ENCODE measurements at places on chromosomes 2 and 18.

GRCh38 chr18:48418539-48419276 lies 9.5 kb upstream of the ZBTB7C start:
- DNase-seq: no peak

DNA sequence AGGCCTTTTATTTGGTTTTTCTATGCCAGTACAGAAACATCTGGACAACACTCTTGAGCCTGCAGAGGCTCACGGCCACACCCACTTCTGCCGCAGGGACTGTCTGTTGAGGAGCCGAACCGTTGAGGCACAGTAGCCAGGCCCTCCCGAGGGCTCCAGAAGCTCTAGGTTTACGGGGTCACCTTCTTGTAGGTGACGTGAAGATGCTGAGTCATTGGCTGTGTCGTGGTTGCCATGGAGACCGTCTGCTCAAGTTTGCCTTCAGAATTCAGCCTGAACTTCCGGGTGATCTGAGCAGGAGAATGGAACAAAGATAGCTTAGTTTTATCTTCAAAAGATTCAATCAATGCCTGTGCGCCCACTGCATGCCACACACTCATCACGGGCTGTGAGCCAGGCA lies 25.9 kb downstream of the BOK start:
- DNase-seq: peak; percentile 65

- peak; percentile 26 for DNase-seq
These were observed 5.3 kb downstream of the AGAP1 start for GRCh38 chr2:235498946-235499812.

GRCh38 chr2:33925311-33925710 lies 326.2 kb upstream of the FAM98A start:
- no peak for DNase-seq

DNA sequence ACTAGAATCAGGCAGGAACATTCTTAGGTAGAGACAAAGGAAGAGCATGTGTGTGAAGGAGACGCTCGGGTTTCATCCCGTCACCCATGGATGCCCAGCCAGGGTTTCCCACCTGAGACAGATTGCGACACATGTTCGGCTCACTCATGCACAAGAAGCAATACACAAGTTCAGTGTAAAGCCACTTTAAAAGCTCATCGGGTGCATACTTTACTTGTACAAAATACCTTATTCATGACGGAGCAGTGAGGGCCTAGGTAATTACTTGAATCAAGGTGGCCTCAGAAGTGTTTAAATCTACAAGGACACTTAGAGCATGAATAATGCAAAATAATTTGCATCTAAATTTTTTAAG lies 42.0 kb downstream of the ZEB2 start:
- peak; percentile 85 for DNase-seq
